ENCODE measurements at places on chromosomes 12 and 14.

DNA sequence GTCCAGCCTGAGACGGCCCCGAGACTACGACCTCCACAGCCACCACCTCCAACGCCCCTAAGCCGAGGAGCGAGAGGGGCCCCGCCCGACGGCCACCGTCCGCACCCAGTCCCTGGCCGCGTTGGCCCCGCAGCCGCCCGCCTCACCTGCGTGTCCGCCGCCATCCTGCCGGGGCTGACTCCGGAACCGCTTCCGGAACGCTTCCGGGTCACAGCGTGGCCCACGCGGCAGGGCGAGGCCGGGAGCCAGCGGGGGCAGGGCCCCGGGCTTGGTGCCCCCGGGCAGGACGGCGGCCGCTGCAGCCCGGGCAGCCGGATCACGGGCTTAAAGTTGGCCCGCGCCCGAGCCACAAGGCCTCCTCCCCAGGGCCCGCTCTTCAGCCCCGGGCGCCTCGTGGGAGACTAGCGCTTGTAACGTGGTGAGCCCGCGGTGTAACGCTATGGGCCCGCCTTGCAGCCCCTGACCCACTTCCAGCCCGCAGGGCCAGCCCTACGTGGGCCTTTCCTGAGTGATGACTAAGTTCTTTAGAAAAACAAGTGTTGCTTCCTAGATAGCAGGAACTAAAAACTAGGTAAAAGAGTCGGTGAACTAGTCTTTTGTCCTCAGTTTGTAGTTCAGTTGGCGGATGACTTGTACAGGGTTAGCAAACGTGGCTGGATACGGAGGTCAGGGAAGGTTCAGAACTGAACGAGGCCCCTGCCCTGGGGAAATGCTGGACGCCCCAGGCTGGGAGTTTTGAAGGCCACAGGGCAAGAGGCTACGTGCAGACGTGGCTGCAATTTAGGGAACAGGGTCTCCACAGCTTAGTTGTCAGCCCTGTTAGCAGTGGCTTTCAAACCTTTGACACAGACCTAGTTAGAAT, at the start of gene GCN1:
GCN1 (minus strand) TSS at position 182 of the 862 bp plus-strand sequence; CDS start at position 164, 18 bp downstream.
- DNase-seq, result peak; percentile 86

- DNase-seq, result no peak
Observed at GRCh38 chr14:66859063-66859671, 330.1 kb upstream of the GARIN2 start.

GRCh38 chr12:89187507-89187906, 164.8 kb downstream of the DUSP6 start:
- no peak for DNase-seq

DNA sequence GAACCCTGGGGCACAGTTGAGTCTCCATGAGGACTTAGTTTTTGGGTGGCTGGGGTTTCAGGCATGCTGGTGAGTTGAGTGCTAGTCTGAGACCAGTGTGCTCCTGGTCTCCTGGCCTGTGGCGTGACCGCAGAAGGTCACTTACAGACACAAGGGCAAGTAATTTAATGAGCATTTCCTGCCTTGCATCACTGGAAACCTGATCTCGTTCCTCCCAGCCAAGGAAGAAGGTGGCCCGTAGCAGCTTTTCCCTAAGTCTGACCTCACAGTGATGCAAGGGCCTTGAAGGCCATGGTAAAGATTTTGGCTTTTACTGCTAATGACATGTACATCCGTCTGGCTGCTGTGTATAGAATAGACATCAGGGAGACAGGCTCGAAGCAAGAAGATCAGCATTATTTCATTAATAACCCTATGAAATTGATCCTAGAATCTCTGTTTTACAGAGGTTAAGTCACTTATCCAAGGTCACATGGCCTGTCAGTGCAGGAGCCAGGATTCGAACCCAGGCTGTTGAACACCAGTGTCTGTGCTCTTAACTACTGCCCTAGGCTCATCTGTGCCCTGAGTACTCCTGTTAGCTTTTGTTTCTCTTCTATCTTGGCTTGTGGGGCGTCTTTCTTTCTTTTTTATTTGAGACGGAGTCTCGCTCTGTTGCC, 4.6 kb downstream of the TMEM120B start:
- no peak for DNase-seq

- DNase-seq, result no peak
Observed at GRCh38 chr14:87049950-87050349, 943.0 kb downstream of the GALC start.

GRCh38 chr12:58668233-58668632, 252.1 kb downstream of the LRIG3 start:
- no peak for DNase-seq

GRCh38 chr12:97024393-97024792, 117.3 kb downstream of the NEDD1 start:
- no peak for DNase-seq

DNA sequence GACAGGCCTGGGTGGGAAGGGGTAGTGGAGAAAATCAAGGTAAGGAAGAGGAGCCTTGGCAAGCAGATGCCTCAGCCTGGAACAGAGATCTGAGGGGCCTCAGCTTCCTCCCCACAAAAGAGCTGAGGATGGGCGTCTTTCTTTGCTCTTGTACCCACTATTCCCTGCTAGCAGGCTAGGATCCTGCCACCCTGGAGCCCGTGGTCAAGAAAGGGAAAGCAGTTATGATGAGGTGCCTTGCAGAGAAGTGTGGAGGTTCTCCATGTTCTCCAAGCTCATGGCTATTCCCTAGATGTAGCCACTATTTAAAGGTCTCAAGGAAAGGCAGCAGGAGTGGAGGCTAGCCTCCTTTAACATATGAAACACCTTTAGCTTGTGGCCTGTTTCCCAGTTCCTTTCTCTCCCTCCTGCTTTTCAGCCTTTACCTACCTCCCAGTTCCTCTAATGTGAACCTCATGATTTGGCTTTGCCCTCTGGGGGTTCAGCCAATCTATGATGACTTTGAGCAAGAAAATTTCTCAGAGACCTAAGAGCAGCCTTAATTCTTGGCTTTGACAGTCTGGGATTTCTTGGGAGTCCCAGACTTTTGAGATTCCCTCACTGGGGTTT, 1.1 kb downstream of the IKZF4 start:
- DNase-seq, result no peak

DNA sequence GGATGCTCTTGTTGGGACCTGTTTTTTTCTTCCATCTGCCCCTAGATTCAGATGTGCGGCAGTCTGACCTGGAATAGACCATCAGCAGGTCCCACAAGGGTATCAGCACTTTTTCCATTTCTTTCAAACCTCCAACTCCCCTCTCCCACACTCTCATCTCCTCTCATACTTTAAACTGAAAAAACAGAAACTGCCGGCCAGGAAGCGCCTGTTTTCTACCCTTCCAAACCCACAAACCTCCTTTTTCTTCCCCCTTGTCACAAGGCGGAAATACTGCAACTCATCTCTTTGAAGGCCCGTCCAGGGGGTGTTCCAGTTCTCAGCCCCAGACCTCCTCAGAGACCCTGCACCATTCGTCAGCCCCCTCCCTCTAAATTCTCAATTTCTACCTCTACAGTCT, 62.5 kb upstream of the FKBP4 start:
- no peak for DNase-seq
